ENCODE measurements at places on chromosomes 4 and X.

DNA sequence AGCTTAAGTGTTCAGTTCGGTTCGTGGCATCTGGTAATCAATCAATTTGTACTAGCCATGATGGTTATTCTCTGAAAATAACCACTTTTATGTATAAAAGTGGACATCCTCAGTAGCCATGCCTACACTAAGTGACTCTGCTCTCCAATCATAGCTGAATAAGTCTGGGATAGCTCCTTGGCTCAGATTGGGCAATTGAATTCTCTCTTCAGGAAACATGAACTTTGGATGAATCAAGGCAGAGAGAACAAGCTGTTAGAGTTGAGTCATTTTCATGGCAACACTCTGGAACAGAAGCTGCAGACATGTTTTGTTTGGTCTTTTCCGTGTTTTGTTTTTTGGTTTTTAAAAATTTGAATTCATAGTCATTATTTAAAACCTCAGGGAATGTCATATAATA, 66.8 kb upstream of the TMEM164 start:
- no peak for DNase-seq

DNA sequence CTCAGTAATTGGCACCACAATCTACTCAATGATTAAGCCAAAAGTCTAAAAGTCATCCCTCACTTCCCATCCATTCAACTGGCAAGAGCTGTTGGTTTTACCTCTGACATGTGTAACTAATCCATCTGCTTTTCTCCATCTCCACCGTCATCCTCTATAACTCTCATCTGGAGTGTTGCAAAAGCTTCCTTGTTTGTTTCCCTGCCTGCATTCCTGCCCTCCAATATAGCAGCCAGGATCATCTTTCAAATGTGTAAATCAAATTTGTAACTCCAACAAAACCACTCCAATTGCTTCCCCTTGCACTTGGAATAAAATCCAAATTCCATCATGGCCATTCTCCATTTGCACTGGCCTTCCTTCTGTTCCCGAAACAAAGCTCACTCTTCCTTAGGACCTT, 4.3 kb upstream of the PLAC8 start:
- no peak for DNase-seq

DNA sequence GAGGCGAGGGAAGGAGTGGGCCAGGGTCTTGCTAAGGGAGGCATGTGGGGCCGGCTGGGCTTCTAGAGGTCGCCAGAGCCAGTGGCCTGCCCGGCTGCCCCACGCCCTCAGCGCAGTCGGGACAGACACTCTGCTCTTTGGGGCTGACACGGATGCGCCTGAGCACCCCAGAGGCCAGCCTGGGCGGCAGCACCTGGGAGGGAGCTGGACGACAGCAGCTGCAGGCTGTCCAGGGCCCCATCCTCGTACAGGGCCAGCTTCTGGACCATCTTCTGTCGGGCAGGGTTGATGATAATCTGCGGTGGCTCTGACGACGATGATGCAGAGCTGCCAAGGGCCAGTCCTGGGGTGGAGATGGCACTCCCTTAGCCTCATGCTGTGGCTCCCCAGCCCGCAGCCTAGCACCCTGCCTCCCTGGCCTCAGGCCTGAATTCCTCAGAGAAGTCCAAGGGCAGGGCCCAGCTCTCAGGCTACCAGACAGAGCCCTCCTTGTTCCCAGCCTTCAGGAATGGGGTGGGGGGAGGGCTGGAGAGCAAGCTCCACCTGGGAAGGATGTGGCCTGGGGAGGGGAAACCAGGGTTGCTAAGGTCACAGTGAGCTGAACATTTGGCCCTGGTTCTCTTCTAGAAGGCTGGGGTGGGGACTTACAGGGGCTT, 7.2 kb downstream of the IRAK1 start:
- no peak for DNase-seq

- DNase-seq, result no peak
Observed at GRCh38 chr4:104128031-104128849, 366.5 kb downstream of the CXXC4 start.

DNA sequence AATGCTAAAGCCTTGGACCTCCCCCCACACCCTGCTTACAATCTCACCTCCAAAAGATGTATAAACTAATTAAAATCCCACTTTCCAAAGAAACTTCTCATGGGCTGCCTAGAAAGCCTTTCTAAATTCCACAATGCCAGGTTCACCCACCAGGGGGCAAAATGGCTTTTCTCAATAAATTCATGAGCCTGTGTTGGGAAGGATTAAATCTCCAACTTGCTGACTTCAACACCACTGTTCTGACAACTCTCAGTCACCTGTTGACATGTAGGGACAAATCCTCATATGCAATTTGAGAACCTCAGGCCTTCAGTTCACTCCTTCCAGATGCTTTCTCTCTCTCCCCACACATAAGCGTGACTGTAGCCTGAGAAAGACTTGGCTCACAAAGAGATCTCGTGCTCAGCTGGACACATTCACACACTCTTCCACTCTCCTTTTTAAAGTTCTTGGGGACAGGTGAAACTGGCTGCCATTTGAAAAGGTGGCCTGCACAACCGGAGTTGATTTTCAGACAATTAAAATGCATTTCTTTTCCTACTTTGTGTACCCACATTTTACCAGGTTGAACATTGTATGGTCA, 88.6 kb upstream of the PRPS2 start:
- no peak for DNase-seq

GRCh38 chrX:115679460-115679859, 118.5 kb downstream of the PLS3 start:
- no peak for DNase-seq

- DNase-seq, result no peak
Observed at GRCh38 chr4:23775694-23776093, 114.2 kb downstream of the PPARGC1A start.

DNA sequence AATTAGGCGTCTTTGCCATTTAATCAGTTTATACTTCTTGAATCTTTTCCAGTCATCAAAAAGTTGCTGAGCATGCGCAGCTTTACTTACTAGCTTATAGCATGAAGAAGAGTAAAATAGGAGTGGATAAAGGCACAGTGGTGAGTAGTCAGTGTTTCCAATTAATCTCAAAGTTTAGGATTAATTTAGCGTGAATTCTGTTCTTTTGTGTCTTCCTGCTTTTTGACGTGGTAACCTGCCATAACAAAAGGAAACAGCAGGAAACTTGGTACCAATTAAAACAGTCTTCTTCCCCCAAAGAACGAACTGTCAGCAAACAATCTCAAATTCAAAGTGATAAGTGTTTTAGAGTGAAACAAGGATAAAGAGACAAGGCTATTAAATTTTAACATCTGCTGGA, 61.9 kb downstream of the TET2 start:
- DNase-seq, result no peak

DNA sequence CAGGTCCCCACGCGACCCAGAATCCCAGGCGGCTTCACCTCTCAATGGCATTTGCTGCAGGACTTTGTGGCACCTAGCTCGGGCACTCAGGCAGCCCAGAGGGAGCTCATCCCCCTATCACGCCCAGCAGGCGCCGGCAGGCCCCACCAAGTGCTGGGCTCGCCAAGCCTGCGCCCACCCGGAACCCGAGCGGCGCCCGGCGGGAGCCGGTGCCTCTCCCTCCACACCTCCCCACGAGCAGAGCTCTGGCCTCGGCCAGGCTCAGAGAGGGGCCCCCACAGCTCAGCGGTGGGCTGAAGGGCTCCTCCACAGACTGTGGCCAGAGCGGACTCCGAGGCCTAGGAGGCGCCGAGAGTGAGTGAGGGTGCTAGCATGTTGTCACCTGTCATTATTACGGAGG, 286.3 kb downstream of the PDHA2 start:
- no peak for DNase-seq

DNA sequence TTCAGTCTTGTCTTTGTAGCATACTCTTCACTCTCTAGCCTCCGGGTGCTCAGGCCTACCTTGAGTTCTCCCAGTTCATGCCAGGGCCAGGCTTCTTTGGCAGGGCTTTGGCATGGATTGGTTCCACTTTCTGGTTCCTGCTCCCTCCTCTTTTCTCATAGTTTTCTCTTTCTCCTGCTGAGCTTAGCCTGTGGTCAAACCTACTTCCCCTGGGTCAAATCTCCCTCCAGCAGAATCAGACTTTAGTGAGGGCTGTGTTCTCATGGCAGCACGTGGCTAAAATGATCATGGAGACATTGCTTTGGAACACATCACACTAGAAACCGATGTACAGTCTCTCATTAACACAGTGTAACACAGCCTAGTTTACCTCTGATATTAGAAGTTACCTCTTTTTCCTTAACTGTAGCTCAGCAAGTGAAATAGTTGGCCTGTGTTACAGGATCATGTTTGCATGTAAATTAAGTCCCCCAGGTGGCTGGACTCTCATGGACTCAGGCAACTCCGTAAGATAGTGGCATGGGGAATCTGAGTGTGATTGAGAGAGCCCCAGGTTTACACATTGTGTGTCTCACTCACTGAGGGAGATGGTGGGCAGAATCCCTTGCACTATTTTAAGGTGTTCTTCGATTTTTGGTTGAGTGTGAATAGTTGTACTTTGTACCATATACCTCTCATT, 13.3 kb downstream of the RAB9A start:
- DNase-seq, result no peak

GRCh38 chr4:110207233-110207632, 8.8 kb upstream of the ELOVL6 start:
- DNase-seq, result no peak

- DNase-seq, result no peak
Observed at GRCh38 chr4:88742561-88742960, 44.9 kb upstream of the NAP1L5 start.

DNA sequence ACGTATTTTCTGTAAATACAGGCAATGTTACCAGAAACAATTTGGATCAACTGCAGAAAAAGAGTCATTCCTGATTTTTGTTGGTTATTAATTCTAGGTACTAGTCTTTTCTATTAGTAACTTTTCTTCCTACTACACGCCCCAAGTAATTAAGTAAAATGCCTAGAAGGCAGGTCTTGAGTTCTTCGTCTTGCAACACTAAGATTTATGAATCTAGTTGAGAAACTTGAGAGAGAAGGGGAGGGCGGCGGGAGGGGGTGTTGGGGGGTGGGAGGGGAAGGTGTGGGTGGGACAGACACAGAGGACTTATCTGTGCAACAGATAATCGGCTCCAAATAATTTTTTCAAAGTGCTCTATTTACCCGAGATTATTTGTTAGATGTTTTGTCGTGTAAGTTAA, 3.0 kb downstream of the RAP2C start:
- DNase-seq, result no peak

GRCh38 chr4:139629436-139630125, 36.0 kb upstream of the MGST2 start:
- no peak for DNase-seq

GRCh38 chr4:119841361-119841760, 212.8 kb upstream of the PDE5A start:
- DNase-seq, result no peak

- DNase-seq, result no peak
Observed at GRCh38 chr4:157978680-157979361, 194.0 kb downstream of the GASK1B start.

- no peak for DNase-seq
Observed at GRCh38 chrX:38407126-38407525, 54.7 kb downstream of the OTC start.

Data from stimulated activated CD8-positive, alpha-beta memory T cell treated with anti-CD3 and anti-CD28 coated beads, Interleukin-4, amount 100 ng/mL, for 4 hours (primary cell).